ENCODE measurements at places on chromosomes 2 and 18.

DNA sequence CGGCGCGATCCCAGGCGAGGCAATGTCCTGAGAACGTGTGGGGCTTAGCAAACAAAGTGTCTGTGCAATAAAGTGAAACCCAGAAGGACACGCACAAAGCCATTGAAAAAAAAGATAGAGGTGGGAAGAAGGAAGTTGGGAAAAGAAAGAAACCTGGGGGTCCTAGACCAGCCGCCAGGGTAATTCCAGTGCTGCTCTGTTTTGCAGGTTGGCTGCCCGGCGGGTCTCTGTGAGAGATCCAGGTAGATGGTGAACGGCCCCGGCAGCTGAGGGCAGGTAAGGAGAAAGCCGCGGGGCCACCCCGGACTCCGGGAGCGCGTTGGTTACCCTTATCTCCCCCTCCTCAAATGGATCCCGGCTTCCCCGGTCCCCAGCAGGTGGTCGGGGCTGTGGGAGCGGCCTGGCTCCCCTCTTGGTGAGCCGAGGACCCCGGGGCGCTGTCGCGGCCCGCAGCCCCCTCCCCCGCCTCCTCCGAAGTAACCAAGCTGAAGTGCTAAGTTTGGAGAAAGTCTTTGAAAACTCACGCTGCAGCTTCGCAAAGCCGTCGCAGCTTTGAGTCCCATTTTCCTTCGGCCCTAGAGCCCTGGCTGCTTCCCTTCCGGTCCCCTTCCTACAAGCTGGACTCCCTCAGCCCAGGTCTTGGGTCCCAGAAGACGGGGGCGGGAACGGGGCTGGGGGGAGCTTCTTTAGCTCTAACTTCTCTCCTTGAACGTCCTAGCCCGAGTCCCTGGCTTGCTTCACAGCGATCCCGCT is 588 bp downstream of the OTX1 start:
- DNase-seq = peak; percentile 47

DNA sequence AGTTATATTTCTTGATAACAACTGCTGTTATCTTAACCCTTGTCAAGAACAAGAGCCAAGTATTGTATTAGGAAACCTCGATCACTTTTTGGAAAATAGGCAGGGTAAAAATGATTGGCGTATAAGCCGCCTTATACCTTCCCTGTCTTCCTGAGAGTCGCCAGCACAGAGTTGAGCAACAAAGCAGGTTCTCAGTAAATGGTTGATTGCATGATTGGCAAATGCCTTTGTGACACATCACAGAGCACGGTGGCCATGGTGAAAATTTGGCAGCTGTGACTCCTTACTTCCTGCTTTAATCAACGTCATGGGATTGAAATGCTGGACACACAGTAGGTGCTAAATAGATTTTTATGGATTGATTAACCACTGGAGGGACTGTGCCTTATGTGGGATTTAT is 3.9 kb upstream of the KLHL29 start:
- DNase-seq = no peak

DNA sequence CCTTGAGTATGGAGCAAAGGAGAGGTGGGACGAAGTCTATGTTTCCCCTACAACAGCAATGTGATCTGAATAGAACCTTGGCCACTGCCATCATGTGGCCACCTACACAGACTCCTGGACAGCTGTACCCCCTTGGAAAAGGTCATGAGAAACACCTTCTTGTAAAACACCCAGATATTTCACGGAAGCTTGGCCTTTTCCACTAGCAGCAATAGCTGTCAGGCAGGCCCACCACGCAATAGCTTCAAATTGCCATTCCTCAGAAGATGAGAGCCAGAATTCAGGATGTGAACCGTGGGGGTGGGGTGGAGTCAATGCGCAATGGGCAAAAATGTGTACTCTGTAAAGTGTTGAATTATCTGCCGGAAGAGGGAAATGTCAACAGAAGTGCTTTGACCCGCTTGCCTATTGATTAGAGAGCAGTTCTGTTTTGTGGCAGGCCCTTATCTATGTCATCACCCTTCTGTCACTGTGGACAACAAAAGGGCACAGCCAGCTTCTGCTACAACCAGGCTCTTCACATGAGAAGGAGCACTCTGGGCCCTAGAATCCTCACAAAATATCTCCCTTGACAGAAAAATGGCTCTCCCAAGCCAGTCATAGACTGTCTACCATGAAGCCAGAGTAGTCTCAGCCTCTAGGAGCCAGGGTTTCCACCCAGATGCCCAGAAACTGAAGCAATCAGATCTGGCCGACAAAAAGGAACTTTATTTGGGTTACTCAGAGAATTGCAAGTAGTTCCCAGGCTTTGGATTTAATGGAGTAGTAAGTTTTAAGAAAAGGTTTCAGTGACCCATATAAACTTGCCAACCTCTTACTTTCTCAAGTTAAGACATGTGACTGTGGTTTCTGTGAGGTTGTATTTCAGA is 9.5 kb downstream of the INPP1 start:
- DNase-seq = no peak

GRCh38 chr2:43233218-43234212 is 7.1 kb upstream of the ZFP36L2 start:
- no peak for DNase-seq

- no peak for DNase-seq
Measured at GRCh38 chr2:191724015-191724414, 46.1 kb downstream of the NABP1 start.

- no peak for DNase-seq
Measured at GRCh38 chr2:215981115-215981514, 32.2 kb downstream of the MREG start.

GRCh38 chr2:176997792-176998169 is 214.8 kb upstream of the HNRNPA3 start:
- DNase-seq = no peak

DNA sequence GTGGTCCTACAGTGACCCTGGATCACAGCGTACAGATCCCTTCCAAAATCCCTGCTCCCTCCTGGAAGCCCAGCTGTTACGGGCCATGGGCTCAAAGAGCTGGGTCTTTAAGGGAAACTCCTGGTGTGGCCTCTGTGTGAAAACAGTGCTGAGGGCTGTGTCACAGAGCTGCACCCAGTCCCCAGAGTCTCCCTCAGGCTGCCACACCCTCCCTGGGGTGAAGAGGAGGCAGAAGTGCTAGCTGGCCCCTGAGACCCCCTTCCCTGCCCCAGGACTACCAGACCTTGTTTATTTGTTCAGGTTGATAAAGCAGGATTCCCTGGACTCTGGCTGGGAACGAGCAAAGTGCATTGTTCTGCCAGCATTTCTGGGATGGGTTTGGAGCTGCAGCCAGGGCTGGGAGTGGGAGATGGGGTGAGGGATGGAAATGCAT is 7.7 kb downstream of the ATOH8 start:
- DNase-seq = no peak

DNA sequence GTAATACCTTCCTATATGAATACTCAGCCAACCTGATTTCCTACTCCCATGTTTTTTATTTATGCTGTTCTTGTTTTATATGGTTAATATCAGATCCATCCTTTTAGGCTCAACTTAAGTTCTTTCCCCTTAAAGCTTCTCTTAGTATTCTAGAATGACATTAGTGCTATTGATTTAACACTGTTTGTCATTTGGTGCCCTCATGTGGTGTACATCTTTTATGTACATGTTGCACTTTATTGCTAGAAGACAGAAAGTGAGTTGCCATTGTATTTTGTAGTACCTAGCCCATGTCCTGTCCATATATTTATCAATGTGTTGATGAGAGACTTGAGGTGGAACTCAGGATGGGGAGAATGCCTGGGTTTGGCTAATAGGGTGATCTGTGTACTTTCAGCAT is 2.5 kb downstream of the HTRA2 start:
- no peak for DNase-seq

GRCh38 chr2:10978090-10978670 is 66.4 kb downstream of the KCNF1 start:
- DNase-seq = no peak

DNA sequence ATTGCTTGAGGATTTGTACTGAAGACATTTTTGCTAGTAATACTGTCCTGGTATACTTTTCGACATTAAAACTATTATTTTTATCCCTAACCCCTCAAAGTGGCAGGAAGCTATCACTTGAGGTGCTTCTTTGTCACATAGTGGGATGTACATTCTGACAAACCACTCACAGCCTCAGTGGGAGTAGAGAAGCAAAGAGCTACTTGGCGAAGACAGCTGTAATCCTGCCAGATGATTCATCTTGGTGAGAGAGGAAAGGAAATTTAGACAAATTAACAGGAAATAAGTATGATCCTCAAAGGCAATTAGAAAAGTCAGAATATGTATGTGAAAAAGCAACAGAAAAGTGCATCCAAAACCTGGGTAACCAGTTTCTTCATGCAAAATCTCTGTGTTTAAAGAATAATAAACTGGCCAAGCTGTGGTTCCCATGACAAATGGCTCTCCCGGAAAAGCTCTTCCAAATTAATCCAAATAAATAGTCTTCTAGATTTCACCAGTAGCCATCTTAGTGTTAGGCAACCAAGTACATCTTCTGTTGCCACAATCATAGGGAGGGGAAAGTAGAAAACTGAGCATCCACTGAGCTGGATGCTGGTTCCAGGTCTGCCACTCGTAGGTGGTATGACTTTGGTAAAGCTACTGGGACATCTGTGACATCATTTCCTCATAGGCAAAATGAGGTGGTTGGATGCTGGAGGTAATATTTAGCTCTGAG is 308.0 kb upstream of the LYPD1 start:
- no peak for DNase-seq

DNA sequence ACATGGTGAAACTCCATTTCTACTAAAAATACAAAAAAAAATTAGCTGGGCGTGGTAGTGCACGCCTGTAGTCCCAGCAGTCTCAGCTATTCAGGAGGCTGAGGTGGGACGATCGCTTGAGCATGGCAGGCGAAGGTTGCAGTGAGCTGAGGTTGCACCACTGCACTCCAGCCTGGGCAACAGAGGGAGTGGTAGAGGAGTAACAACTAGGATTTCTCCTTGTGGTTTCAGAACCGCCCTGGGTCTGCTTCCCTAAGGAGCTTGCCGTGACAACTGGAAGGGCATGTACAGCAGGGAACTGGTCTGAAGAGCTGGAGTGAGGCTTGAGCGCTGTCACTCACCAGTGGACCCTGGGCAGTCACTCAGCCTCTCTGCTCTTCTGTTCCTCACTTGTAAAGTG is 29.1 kb downstream of the REEP1 start:
- no peak for DNase-seq

GRCh38 chr2:174589334-174589733 is 8.3 kb downstream of the WIPF1 start:
- DNase-seq = no peak

DNA sequence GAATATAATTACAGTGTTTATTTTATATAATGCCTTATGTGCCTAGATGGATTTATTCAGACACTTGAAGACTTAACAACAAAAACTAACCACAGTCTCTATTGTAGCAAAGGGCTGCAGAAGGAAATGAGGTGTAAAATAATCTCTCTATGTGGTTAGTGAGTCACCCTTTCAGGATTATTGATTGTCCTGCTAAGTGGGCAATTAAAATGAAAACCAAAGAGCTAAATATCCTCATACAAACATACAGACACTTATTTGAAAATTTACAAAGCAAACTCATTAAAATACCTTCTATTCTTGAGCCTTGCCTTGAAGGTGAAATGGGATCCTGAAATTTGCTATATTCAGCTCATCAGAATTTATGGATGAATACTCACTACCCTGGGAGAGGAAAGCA is 27.7 kb upstream of the DCC start:
- DNase-seq = no peak

- no peak for DNase-seq
Measured at GRCh38 chr2:190519975-190520767, 14.4 kb downstream of the NEMP2 start.

DNA sequence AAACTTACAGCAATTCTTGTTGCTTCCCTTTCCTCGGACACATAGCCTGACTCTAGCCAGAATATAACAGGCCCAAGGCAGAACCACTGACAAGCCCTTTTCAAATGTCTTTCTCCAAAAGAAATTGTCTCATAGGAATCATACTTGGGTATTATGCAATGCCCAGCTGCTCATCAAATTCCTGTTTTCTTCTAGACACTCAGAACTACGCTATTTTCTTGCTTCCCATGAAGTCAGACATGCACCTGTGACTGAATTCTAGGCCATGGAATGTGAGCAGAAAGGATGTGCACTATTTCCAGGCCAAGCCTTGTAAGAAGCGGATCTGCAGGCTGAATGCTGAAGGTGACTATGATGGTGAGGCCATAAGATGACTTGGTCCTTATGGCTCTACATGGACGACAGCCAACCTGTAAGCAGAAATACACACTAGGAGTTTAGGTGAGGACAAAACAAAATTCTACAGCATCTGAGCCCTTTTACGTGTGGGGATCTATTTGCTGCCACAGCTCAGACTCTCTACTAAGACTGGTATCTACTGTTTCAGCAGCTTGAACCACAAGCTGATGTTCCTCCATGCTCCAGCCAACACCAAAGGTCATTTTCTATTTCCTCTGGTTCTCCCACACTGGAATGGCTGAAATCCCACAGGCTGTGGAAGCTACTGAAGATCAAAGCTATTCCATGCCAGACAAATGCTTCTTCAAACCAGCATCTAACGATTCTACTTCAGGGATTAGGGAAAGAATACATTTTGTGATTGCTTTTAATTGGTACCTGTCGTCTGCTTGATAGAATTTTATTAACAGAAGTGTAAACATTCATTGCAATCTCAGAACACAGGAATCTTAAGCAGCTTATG is 378.7 kb downstream of the RBM43 start:
- no peak for DNase-seq

DNA sequence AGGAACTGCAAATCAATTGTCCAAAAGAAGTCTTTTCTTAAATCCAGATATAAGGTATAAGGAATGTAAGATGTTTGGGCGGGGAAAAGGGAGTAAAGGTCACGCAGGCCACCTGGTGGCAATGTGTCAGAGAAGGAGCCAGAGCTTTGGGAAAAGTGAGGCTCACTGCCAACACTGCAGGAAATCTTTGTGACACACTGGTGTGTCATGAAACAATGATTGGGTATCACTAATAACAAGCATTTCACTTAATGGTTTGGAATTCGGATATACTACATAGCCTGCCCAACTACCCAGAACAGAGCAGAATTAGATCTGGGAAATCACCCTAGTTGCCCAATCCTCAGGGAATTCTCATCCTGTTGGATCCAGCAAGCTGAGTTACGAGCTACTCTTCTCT is 61.0 kb downstream of the RBMS1 start:
- DNase-seq = no peak

- no peak for DNase-seq
Measured at GRCh38 chr2:119469661-119470297, 38.1 kb downstream of the TMEM37 start.

DNA sequence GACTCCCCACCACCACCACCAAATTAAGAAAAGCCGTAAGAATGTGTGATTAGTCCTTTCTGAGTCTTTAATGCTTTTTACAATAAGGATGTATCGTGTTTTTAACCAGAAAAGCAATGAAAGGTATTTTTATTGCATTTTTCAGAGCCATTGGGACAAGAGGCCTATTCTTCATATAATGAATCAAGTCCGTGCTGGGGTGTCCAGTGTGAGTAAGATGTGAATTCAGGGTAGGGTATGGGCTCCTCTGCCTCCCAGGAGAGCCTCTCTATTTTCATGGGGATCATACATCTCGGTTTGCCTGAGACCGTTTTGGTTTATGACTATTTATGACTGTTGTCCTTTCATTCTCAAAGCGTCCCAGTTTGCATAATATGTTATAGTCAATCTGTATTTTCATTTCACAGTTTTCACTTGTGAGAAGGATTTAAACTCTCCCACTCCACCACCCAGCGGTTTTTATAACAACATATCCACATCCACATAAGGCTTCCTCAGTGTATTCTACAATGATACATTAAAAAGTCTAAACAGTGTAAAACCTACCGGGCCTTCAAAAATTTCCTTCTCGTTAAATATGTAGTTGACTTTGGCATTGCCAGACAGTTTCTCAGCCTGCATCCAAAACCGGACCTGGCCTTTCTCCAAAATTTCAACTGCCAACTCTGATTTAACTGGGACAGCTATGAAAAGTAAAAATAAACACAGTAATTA is 80.8 kb upstream of the LPIN2 start:
- no peak for DNase-seq

Measured in Caco-2 (cell line).